NCI-H226 (cell line): ENCODE measurements at places on chromosomes 6 and 20.

GRCh38 chr6:57226221-57226620 lies 4.1 kb upstream of the RAB23 start:
- DNase-seq = peak; percentile 63

- DNase-seq = no peak
Measured at GRCh38 chr6:36204068-36204753, 7.7 kb downstream of the BRPF3 start.

DNA sequence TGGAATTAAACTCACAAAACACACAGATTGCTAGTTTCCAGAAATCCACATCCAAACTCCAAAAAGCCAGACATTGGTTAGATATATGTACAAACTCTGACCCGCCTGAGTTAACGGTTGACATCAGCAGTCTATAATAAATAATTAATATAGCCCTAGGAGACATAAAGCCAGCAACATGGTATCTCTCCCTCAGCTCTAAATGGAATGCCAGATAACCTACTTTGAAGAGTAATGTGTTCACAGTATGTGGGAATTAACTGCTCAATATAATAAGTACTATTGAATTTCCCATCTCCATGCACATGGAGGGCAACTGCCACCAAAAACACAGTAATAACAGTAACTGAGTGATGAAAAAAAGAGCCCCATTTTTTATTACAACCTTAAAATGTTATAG lies 383.2 kb downstream of the CD83 start:
- DNase-seq = peak; percentile 7

DNA sequence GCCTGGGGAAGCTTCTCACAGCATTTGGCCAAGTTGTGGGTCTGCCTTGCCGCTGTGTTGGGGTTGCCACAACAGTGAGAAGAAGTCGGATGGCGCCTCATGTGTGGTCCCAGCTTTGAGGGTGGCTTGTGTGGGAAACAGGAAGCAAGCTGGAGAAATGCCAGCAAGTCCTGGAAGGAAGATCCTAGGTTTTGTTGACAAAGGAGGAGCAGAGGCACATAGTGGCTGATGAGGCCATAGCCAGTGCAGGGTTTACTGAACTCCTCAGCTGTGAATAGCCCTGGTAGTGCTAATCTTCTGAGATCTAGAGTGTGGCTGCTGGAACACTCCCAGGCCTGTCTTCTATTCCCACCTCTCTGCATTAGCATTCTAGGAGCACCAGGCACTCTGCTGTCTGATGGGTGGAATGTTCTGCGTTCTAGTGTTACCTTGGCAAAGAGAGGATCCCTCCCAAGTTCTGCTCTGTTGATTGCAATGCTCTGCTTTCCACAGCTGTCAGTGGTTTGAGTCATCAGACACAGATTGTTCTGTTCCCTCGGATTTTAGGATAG lies 25.2 kb downstream of the SNPH start:
- DNase-seq = no peak

DNA sequence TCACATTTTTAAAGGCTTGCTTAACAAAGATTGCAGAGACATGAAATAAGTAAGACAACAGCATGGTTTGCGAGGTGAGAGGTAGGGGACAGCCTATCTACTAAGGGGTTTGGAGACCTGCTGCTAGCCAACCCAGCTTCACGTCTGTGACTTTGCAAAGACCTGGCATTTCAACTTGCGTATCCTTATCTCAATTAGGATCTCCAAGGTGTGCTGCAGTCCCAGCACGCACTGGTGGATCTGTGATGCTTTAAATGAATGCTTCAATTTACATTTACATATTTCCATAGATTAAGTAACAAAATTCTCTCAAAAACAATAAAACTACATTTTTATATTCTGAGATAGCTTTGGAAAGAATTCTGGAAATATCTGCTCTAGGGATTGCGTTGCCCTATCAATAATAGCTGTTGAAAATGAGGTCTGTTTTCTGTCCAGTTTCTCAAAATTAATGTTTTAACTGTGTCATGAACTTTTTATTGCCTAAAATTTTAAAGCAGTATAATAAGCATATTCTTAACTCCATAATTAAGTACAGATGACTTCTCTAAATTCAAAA lies 124.4 kb upstream of the EDN1 start:
- DNase-seq = no peak

GRCh38 chr20:37179683-37180524 lies 556 bp upstream of the MROH8 start:
- peak; percentile 38 for DNase-seq

DNA sequence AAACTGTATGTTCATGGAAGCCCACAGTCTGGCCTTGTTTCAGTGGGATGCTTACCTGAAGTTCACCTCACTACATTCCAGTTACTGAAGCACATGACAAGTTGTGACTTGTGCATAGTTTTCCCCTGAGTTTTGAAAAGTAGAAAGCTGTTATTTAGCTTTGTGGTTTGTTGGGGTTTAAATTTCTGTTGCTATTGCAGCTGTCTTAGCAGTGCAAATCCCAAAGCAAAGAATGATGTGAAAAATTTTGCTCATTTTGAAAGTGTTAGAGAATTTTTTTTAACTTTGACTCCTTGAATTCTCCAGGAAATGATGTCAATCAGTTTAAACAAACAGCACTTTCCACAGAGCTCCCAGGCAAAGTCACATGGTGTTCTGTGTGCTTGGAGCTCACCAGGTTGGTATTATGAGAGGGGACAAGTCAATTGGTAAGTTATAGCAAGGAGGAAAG lies 268.4 kb downstream of the ADGRG6 start:
- peak; percentile 66 for DNase-seq

- no peak for DNase-seq
Measured at GRCh38 chr6:104640150-104640700, 219.5 kb downstream of the HACE1 start.

DNA sequence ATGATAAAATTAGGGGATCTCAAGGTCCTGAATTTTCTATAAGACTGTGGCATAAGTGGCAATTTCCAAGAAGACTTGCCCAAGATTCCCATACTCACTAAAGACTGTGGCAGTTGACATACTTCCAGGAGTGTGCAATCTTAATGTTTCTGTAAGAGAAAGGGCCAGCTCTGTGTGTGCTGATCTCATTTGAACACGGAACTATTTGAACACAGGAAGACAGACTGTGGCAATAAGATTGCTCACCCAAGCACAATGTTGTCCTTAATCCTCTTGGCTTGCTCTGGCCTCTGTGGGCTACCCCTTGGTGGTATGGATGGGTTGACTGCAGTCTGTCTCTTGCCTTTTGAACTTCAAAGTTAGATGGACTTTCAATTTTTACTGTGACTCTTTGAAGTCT lies 151.4 kb downstream of the PHF3 start:
- no peak for DNase-seq
